CD14-positive monocyte (primary cell): ENCODE measurements at places on chromosomes 11 and 22. TPM values are rescaled to one million over a fixed set of nuclear protein-coding genes. Genes with fewer than 3 reads are reported as not detected.

DNA sequence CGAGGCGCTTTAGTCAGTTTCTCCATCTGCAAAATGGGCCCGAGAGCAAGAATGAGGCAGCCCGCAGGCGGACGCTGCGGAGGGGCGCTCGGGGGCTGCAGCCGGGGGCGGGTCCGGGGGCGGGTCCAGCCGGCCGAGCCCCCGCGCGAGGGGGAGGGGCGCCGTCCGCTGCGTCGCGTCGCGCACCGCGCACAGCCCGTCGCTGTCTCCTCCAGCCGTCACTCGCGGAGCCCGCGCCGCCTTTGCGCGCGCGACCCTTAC, 282 bp downstream of the PC start:
- H3K27me3 ChIP-seq, result no peaks in the 10 kb centered on the region
- no peak overlapping the region for H3K27ac ChIP-seq
- H3K4me1 ChIP-seq, result peaks cover 45% of the 10 kb centered on the region
- no peaks in the 10 kb centered on the region for H3K36me3 ChIP-seq
- no peak for DNase-seq

DNA sequence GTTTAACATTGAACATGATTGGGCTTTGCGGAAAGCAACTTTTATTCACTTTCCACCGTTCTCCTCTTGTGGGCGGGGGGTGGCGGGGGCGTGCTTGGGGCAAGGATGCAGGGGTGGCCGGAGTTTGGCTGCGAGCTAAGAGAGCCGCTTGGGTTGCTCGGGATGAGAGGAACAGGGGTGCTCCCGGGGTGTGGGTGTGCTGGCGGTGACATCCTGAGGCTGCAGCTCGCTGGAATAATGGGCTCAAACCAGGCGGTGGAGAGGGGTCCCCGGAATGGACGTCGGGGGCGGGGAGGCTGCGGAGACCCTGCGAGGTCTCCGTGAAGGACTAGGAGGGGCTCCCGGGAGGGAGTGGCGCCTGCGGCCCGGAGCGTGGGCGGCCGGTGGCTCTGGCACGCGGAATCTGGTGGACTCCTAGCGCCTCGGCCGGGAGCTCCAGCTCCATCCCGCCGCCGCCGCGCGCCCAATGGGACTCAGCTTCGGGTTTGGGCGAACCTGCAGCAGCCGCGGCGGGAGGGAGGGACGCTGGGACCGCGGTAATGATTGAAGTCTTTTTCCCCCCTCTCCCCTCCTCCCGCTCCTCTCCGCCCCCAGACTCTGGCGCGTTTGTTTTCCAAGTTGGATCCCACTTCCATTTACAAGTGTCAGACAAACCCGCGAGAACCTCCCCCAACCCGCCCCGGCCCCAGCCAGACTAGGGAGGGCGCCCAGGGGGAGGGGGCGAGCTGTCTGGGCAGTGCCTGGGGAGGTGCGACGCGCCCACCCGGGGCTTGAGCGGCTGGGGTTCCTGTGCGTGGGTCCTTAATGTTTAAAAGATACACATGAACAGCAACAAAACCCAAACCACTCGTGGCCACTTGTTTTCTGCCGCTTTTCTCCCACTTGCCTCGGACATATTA, 2.0 kb downstream of the FAT3 start:
- H3K36me3 ChIP-seq, result no peaks in the 10 kb centered on the region
- H3K27ac ChIP-seq, result no peak overlapping the region
- peaks cover 72% of the 10 kb centered on the region for H3K27me3 ChIP-seq
- no peak for DNase-seq
- H3K4me3 ChIP-seq, result no peak overlapping the region
- no peaks in the 10 kb centered on the region for H3K4me1 ChIP-seq

- DNase-seq, result no peak
- no peak overlapping the region for H3K4me3 ChIP-seq
- no peaks in the 10 kb centered on the region for H3K27me3 ChIP-seq
- H3K4me1 ChIP-seq, result no peaks in the 10 kb centered on the region
- H3K27ac ChIP-seq, result peak overlapping the region; percentile 2
Measured at GRCh38 chr11:64762674-64763525, 3.1 kb upstream of the PYGM start.

- no peak overlapping the region for H3K4me3 ChIP-seq
- H3K36me3 ChIP-seq, result no peaks in the 10 kb centered on the region
- no peak for DNase-seq
- H3K27ac ChIP-seq, result no peak overlapping the region
Measured at GRCh38 chr11:130023204-130023603, 20.6 kb upstream of the PRDM10 start.

DNA sequence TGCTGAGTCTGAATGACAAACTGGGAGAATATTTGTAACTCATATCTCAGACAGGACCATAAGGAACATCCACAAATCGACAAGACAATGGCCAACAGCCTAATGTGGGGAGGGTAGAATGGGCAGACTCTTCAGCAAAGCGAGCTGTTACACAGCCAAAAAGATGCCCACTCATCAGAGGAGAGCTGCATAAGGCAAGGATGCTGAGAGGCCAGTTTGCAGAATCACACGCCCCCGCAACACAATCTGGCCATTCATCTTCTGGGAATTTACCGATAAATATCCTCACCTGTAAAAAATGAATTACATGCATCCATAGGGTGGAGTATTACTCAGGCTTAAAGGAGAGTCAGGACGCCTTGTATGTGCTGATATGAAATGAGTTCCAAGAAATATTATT, 57.5 kb upstream of the SLC22A12 start:
- DNase-seq, result no peak
- H3K4me3 ChIP-seq, result no peak overlapping the region
- peaks cover 11% of the 10 kb centered on the region for H3K4me1 ChIP-seq
- no peak overlapping the region for H3K27ac ChIP-seq
- no peaks in the 10 kb centered on the region for H3K27me3 ChIP-seq

- no peaks in the 10 kb centered on the region for H3K27me3 ChIP-seq
- H3K4me1 ChIP-seq, result peaks cover 17% of the 10 kb centered on the region
- no peak overlapping the region for H3K27ac ChIP-seq
- DNase-seq, result no peak
- H3K4me3 ChIP-seq, result no peak overlapping the region
Measured at GRCh38 chr22:37171662-37172061, 16.4 kb downstream of the C1QTNF6 start.

GRCh38 chr11:10405865-10406592, 49.0 kb upstream of the AMPD3 start:
- no peaks in the 10 kb centered on the region for H3K36me3 ChIP-seq
- no peak overlapping the region for H3K4me3 ChIP-seq
- H3K4me1 ChIP-seq, result peaks cover 40% of the 10 kb centered on the region
- H3K27me3 ChIP-seq, result no peaks in the 10 kb centered on the region

DNA sequence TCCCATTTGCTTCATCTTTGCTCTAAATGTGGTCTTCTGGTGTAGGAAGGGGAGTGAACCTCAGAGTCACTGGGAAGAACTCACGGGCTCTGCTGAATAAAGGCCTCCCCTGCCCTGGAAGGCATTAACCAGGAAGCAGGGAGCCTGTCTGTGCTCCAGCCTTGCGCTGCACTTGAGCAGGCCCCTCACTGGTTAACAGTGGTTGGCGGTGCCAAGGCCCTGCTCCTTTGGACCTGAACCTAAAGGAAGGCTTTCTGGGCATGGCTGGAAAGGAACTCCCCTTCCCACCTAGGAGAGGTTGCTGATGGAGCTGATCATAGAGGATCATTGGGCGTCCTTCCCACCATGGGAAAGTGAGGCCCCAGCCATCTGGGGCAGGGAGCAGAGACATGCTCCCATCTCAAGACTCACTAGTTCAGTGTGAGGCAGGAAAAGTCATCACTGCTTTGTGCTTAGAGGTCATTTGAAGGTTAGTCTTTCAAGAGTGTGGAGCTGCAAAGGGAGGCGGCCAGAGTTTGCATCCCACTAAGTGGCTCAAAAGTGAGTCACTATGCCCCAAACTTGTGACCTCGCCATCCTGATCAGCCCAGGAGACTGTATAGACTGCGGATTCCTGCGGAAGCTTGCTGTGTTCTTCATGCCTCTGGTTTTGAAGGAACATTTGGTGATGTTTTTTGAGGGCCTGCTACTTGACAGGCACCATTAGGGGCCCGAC, 50.4 kb downstream of the DBX1 start:
- no peaks in the 10 kb centered on the region for H3K36me3 ChIP-seq
- no peaks in the 10 kb centered on the region for H3K27me3 ChIP-seq
- H3K4me1 ChIP-seq, result no peaks in the 10 kb centered on the region
- no peak for DNase-seq

Gene IGF2
- polyA plus RNA-seq, result not detected

Gene IL18
- 11.7 TPM for polyA plus RNA-seq

Gene OR51I1
- not detected for polyA plus RNA-seq

Gene LAYN
- polyA plus RNA-seq, result not detected in 2 replicates
